SHP77 (cell line): ENCODE measurements at places on chromosomes 16 and 17.

GRCh38 chr17:45364531-45365390, 47.9 kb upstream of the MAP3K14 start:
- DNase-seq, result no peak

DNA sequence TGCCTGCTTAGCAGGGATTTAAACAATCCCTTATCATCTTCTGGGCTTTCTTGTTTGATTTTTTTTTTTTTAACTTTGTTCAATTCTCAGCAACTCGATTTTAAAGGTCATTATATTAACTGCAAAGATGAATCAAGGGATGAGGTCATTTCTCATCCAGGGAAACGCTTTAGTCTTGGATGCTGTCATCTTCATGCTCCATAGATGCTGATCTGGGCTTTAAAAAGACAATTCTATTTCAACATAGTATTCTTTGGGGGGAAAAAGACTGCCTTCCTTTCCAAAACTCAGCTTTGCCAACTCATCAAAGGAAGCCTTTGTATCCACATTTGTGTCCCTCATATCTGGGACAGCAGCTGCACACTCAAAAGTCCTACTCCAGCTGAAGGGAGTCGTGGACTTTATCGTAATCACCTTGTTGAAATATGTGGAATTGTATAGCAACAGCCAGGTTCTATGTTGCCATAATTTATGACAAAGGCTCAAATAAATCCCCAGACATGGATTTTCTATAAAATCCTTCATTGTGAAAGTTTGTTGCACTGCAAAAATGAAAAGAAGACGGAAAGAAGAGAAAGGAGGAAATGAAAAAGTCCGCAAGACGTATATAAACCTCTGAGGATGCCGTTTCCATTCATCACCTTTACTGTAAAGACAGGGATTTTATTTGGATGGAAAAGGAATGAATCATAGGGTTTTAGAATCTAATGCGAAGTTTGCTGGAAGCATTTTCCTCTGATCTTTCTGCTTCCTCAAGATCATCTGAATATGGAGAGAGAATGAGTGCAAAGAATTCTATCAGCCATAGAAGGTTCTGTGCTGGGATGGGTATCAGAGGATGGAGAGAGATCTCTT, 48.6 kb upstream of the XYLT1 start:
- DNase-seq, result no peak

- DNase-seq, result no peak
Measured at GRCh38 chr16:17564856-17565255, 94.1 kb upstream of the XYLT1 start.

DNA sequence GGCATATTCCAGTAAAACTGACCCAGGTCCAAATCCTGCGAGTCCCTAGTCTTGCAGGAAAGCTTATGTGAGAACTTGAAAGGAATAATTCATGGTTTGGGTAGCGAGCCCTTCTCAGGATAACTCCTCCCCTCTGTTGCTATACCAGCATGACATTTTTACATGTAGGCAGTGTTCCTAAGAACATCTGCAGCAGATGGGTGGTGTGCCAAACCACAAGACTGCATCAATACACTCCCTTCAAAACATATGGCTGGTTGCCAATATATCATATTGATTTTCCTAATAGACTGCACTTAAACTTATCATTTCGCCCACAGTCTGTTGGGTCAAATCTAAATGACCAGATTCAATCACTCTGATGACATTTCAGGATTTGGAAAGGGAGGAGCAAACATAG, 19.9 kb downstream of the PSME3IP1 start:
- no peak for DNase-seq

DNA sequence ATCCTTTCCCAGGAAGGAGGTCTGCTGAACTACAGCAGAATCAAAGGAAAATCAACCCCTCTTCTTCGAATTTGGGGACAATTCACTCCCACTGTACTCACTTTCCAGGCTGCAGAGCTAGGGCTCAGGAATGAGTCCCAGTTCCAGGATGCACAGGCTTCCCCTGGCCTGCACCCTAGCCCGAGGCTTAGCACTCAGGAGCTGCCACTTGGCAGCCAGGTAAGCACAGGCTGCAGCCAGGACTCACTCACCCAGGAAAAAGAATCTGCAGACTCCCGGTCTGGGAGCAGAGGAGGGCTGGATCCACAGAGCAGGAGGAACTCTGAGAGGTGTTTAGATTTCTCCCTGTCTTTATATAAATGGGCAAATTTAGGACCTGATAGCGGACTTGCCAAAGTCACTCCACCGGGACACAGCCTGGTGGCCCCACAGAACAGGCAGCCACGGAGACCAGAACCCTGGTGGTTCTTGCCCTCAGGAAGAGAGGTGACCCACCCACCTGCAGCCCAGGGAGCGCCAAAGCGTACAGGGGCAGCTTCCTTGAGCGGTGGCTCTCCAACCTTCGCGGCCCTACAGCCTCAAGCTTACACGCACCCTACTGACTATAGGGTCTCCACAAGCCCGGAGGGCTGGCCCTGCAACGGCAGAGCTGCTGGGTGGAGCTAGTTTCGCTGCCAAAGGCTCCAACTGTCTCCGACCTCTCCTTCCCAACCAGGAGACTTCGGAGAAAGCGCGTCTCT, 4.8 kb downstream of the CBLN1 start:
- no peak for DNase-seq
